ENCODE measurements at places on chromosomes 12 and 14.

GRCh38 chr12:88111074-88111652, 30.7 kb downstream of the CEP290 start:
- DNase-seq, result peak; percentile 12

- DNase-seq, result peak; percentile 11
Observed at GRCh38 chr14:100804558-100805309, 21.2 kb upstream of the MEG3 start.

- peak; percentile 26 for DNase-seq
Observed at GRCh38 chr14:89922031-89922907, 32.3 kb downstream of the EFCAB11 start.

GRCh38 chr14:87152693-87153092, 840.3 kb downstream of the GALC start:
- no peak for DNase-seq

GRCh38 chr12:9334041-9334692, 126.0 kb upstream of the PZP start:
- DNase-seq, result no peak

DNA sequence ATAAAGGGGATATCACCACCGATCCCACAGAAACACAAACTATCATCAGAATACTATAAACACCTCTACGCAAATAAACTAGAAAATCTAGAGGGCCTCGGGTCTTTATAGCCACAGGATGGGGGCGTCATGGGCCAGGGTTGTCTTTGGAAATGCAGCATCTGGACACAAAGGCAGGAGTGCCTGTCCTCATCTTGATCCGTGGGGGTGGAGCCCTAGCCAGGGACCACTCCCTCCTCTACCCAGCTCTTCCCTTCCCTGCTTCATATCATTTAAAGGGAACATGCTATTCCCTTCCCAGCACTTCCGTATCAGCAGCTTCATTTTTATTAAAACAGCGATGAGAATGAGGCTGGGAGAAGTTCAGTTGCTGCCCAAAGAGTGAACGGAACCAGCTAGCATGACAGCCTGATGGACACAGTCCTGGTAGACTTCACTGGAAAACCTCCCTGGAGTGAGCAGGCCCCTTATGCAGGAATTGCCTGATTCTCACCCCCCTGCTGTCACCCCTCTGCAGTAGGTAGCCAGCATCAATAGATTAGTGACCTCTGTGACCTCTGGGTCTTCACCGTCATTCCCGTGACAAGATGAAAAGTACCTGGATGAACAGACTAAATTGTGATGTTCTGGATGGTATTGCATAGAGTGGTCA, 251.4 kb upstream of the RGS6 start:
- DNase-seq, result no peak

GRCh38 chr12:49428793-49429192, 61.5 kb downstream of the SPATS2 start:
- DNase-seq, result no peak
